ENCODE measurements at places on chromosomes 3 and 15. TPM values are rescaled to one million over a fixed set of nuclear protein-coding genes. Genes with fewer than 3 reads are reported as not detected.

DNA sequence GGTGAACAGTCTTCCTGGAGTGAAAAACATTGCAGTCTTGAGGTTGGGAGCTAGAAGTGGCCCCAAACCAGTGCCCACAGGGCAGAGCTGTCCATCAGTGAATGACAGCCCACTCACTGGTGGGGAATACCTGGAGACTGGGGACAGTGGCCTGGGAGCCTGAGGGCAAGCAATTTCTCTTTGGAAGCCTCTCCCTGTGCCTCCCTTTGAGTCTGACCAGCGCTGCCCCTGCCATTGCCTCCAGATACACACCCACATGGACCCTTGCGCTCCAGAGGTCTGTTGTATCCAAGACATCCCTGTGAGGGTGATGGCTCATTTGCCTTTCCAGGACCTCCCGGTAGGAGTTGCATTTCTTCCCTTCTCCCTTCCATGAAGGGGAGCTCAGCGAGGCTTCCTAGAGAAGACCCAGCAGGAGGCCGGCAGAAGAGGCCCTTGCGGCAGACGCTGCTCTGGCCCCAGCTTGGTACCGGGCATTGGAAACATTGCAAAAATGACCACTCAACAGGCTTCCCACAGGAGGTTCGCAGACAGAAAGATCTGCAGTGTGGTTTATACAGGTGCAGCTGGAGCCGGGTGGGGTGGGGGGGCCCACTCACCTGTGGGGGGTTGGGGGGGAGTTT is 38.5 kb downstream of the KLF13 start:
- DNase-seq = no peak

LAMB2 gene
- 355 TPM for total RNA-seq

CRABP1 gene
- not detected for total RNA-seq

- no peak for DNase-seq
Observed at GRCh38 chr3:166351461-166351860, 514.2 kb upstream of the BCHE start.

ECE2 gene
- not detected for total RNA-seq

RAB11A gene
- 93.0 TPM for total RNA-seq

Measured in gastrocnemius medialis (tissue), 4 donors.